Effector memory CD8-positive, alpha-beta T cell (primary cell): ENCODE measurements at places on chromosomes 16 and 17.

GRCh38 chr16:57592591-57593003 lies 35.8 kb upstream of the ADGRG1 start:
- peak; percentile 80 for DNase-seq

GRCh38 chr17:45270828-45271418 lies 9.0 kb upstream of the SPATA32 start:
- peak; percentile 38 for DNase-seq

DNA sequence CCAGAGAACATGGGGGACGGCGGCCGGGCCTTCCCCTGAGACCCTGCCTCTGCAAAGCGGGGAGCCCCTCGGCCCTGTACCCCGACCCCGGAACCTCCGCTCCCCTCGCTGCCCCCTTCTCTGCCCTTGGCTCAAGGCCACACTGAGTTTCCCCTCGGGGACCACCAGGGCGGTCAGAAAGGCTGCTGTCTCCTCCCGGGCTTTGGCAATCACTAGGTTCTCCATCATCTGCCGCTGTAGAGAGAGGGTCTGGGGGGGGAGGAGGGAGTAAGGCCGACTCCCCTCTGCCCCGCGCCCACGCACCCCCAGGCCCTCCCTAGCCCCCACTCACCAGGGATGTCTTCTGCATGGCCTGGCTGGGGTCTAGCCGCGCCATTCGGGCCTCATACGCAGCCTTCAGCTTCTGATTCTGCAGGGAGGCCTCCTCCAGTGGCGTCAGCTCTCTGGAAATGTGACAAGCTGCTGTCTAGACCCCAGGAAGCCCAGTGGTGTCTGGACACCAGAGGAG lies 8.4 kb downstream of the VPS9D1 start:
- no peak for DNase-seq

GRCh38 chr16:56347670-56348069 lies 77.7 kb downstream of the AMFR start:
- no peak for DNase-seq

DNA sequence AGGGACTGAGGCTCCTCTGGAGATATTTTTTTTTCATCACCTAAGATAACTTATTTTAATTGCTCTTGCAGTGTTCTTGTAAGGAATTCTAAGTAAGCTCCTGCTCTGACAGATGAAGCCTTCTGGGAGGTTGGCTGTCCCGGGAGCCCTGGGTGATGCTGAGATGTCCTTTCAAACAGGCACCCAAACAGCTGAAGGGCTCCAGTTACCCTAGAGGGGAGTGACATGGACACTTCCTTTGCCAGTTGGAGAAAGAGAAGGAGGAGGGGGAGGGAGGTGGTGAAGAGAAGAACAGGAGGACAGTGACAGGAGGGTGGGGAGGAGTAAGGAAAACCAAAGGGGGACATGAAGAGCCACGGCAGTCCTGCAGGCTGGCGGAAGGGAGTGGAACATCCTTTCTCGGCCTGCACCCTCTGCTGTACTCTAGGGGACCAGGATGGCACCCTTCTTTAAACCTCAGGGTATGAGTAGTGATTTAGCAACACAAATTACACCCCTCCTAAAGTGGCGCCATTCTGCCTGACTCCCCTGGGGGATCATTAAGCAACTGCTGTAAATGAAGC lies 51.8 kb downstream of the MYH3 start:
- no peak for DNase-seq

DNA sequence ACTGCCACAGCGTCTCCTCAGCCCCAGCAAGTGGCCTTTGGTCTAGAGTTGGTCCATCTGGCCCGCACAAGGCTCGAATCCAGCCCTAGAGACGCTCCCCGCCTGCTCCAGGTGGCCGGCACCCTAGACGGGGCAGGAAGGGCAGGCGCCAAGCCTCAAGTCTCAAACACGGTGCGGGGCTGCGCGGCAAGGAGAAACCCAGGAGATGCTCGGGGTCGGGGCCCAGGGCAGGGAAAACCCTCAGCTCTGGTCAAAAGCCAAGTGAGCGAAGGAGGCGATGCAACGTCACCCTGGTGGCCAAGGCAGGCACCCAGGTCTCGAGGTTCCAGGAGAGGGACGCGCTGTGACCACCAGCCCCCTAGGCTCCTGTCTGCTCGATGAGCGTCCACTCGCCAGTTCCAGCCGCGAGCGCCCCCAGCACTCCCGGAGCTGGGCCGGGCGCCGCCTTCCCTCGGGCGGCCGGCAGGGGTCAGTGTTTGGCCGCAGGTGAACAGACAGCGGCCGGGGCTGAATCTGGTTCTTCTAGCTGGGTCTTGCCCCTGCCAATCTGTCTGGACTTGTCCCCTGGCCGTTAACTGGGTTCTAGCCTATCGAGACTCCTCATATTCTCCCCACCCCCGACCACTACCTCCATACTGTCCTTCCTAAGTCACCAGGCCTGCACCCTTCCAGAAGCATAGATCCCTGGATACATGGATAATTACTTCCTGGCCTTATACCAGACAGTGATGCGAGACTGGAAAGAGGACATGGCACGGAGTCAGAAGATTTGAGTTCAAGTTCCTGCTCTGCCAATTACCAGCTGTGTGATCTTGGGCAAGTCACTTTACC lies 44.0 kb downstream of the PRAC1 start:
- peak; percentile 74 for DNase-seq

GRCh38 chr16:67277999-67278772 lies 1.1 kb upstream of the PLEKHG4 start:
- DNase-seq, result no peak

GRCh38 chr16:3076577-3076976 lies 11.1 kb downstream of the IL32 start:
- no peak for DNase-seq

GRCh38 chr17:48486557-48486956 lies 44.3 kb downstream of the HOXB1 start:
- no peak for DNase-seq
